Motor neuron (in vitro differentiated cells): ENCODE measurements at places on chromosomes 1 and 21.

DNA sequence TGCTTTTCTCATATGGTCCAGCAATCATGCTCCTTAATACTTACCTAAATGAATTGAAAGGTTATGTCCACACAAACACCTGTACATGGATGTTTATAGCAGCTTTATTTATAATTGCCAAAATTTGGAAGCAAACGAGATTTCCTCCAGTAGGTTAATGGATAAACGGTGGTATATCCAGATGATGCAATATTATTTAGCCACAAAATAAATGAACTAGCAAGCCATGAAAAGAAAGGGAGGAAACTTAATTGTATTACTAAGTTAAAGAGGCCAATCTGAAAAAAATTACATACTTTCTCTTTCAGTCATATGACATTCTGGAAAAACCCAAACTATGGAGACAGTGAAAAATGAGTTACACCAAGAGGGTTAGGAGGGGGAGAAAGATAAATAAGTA, 76.3 kb upstream of the LRRC7 start:
- ATAC-seq, result no peak

DNA sequence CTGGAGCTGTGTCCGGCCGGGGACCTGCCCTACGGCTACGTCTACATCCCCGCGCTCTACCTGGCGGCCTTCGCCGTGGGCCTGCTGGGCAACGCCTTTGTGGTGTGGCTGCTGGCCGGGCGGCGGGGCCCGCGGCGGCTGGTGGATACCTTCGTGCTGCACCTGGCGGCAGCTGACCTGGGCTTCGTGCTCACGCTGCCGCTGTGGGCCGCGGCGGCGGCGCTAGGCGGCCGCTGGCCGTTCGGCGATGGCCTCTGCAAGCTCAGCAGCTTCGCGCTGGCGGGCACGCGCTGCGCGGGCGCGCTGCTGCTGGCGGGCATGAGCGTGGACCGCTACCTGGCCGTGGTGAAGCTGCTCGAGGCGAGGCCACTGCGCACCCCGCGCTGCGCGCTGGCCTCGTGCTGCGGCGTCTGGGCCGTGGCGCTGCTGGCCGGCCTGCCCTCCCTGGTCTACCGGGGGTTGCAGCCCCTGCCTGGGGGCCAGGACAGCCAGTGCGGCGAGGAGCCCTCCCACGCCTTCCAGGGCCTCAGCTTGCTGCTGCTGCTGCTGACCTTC, 412 bp downstream of the GPR25 start:
- peak; percentile 80 for ATAC-seq

DNA sequence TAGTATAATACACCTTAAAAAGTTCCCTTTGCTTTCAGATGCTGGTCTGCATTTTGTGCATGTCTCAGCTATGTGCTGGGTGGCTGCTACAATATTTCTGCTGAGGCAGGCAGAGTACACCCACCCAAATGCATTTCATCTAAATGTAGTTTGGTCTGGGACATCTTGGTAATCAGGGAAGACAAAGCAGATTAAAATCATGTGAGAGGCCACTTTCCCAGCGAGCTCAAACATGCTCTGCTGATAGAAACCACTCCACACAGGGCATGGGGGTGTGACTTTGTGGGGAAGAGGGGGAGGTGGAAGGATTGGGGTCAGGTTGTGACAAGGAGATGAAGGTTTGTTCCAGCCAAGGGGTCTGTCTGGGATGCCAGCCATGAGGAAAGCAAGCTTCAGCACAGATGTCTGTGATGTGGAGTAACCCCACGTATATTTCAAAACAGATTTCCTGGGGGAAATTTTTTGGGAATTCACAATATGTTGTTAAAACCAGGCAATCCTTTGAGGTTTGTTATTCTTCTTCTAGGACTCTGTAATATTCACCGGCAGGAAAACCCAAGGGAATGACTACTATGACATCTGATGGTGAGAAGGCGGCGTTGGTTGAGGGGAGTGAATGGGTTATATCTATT, 255.1 kb upstream of the FGGY start:
- peak; percentile 14 for ATAC-seq

GRCh38 chr1:151723726-151724370, 2.5 kb downstream of the RIIAD1 start:
- no peak for ATAC-seq

GRCh38 chr1:76494807-76495206, 372.5 kb upstream of the ST6GALNAC5 start:
- no peak for ATAC-seq

GRCh38 chr1:40197656-40198055, 36.5 kb downstream of the RLF start:
- ATAC-seq, result no peak
